ENCODE measurements at places on chromosomes 16 and 17.

GRCh38 chr17:61659437-61659836 lies 68.4 kb upstream of the NACA2 start:
- no peak for DNase-seq

DNA sequence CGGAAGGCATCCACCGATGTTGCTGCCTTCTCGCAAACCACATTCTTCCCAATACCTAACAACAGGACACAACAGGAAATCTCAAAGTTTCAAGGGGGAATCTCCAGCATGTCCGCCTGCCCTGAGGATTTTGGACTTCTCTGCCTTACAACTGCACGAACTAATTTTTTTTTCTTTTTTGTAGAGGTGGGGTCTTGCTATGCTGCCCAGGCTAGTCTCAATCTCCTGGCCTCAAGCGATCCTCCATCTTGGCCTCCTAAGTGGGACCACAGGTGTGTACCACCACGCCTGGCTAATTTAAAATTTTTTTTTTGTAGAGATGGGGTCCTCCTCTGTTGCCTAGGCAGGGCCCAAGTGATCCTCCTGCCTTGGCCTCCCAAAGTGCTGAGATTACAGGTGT lies 9.4 kb downstream of the C16orf86 start:
- DNase-seq, result no peak

GRCh38 chr16:22813948-22814710 lies at the start of gene HS3ST2:
Gene HS3ST2 (plus strand): TSS chr16:22814162. CDS start chr16:22814611, 449 bp downstream.
- DNase-seq, result peak; percentile 27

GRCh38 chr17:861364-861763 lies 79.2 kb downstream of the MRM3 start:
- DNase-seq, result no peak

DNA sequence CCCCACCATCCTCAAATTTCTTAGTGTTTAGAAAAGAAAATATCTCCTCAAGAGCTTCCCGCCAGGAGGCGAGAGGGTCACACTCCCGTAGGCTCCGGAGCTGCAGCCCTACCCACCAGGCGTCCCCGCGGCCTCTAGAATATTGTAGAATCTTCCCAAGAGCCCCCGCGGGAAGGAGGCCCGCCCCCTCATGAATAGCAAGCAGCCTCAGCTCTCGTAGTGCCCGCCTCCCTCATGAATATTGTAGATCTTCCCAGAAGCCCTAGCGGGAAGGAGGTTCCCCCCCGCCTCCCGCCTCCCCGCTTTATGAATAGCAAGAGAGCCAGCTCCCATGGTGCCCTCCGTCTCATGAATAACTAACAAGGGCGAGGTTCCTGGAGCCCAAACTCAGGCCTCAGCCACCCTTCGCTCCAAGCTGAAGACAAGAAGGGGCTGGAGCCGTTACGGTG lies at the start of gene FBXO47:
Gene FBXO47 (minus strand): TSS at position 114 of the 449 bp plus-strand sequence. CDS start 4,378 bp downstream, outside the sequence.
- peak; percentile 64 for DNase-seq

- no peak for DNase-seq
Measured at GRCh38 chr17:18148586-18148985, 35.0 kb upstream of the ALKBH5 start.

Data from GM13977 (cell line).